ENCODE measurements at places on chromosomes 16 and 17. TPM values are rescaled to one million over a fixed set of nuclear protein-coding genes. Genes with fewer than 3 reads are reported as not detected.

The NXPH3 gene
- total RNA-seq, result not detected

The ABCC3 gene
- total RNA-seq, result not detected

The CCL2 gene
- total RNA-seq, result not detected

The TBC1D3K gene
- total RNA-seq, result not detected

The SLC22A31 gene
- 0.39 TPM for total RNA-seq

The TMC8 gene
- total RNA-seq, result 140 TPM

The CNGB1 gene
- total RNA-seq, result not detected

The MEIOC gene
- 0.46 TPM for total RNA-seq

GRCh38 chr17:1322014-1322428 is 42.6 kb downstream of the TRARG1 start:
- DNase-seq, result no peak

- DNase-seq, result no peak
Measured at GRCh38 chr17:61404913-61405685, 5.5 kb downstream of the TBX2 start.

- no peak for DNase-seq
Measured at GRCh38 chr16:29198731-29199521, 207.6 kb downstream of the NPIPB11 start.

DNA sequence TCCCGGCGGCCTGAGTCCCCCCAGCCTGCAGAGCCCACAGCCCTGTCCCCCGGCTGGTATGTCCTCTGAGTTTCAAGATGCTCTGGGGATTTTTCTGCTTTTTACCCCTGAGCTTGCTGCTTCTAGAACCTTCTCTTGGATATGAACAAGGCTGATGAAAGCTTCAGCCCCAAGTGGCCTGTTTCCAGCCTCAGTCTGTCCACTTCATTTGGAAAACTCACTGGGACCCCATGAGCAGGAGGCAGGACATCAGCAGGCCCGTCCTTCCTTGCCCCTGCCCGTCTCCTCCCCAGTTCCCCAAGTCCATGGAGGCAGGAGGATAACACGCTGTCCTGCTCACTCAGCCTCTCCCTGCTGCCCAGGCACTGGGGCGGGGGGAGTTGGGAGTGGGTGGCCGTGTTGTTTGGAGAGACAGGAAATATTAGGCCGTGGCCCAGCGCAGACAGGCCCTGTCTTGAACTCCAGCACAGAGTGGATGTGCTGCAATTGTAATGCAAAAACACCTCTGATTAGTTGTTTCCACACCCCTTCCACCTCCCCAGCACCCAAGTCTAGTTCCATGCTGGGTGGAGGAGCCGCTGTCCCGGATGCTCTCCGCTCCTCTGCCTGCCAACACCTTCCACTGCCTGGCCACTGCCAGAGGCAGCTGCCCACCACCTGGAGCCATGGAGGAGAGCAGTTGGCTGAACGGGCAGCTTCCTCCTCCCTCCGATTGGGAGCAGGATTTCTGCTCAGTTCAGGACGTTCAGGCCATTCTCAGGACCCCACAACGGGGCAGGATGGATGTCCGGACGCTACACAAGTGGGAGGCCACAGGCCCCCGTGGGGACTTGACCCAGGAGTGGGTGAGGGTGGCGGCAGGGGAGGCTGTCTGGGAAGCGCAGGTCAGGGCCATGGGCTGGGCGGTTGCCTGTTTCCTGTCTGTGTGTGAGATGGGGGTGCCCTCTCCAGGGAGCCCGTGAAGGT is 216.9 kb upstream of the GSE1 start:
- DNase-seq, result no peak

DNA sequence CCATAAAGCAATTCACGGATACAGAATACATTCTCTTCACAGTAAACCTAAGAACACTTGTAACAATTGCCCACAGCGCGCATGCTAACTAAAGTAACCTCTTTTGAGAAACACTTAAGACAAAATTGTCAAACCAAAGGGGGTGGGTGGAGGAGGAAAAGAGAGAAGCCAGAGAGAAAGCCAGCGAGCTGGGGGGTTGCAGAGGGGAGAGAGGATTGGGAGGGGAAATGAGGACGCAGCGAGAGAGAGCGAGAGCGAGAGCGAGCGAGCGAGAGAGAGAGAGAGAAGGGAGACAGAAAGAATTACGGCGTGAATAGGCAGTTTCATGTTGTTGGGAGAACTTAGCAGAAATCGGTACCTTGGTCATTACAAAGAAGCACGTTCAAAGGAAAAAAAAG is 1.6 kb upstream of the HOXB7 start:
- no peak for DNase-seq

- no peak for DNase-seq
Measured at GRCh38 chr16:56912746-56913708, 18.9 kb upstream of the HERPUD1 start.

- no peak for DNase-seq
Measured at GRCh38 chr17:13835151-13835550, 233.4 kb upstream of the HS3ST3A1 start.

DNA sequence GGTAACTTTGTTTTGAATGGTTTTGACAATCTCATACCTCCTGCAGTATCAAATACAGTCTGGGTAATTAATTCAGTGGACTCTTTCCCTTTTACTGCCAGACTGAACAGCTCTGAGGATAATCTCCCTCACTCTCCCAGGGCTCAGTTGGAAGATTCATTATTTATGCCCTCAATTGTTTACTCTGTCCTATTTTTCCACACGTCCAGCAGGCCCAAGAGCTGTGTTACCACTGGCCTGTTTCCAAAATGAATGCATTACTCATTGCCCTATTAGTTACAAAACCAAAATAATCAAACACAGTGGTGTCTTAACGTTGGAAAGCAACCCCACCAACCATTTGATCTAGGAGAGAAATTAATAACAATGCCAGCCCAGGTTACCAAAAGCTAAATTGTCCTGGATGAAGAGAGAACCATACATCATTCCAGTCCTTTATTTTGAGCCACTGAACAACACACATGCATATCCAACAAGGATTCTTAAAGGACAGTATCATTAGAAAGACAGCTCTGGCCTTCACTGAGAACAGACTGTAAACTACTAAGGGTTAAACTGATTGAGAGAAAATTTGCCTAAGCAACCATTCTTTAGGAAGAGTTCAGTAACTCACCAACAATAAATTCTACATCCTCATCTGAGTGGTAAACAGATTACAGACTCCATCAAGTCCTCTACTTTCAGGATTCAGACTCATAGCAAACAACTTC is 34.5 kb downstream of the FAM222B start:
- no peak for DNase-seq

DNA sequence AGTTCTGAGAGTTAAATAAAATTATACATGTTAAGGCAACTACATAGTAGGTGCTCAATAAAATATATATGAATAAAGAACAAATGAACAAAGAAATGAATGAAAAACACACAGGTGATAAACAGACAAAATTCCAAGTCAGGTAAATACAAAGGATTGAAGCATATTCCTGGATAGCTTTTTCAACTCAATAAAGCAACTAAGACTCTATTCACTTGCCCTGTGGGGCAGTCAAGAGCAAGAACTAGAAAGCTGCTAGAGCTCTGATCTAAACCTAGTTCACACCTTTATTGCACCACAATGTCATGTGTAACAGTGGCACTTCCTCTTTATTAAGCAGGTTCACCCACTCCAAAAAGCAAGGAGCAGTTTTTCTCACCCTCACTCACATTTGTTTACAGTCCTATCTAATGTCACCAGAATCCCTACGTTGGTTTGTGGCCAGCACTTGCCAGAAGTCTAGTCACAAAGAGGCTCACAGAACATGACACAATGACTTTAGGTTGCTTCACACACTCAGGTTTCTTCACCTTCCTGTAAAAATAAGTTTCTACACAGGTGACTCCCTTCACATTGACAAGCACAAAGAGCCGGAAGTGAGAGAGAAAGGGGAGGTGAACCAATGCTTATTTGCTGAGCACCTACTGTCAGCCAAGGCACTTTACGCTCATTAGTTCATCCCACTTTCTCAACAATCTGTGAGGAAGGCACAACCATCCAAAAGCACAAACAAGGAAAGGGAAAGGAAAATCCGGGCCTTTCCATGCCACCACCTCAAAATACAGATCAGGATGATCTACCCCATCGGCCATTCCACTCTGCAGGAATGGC is 70.8 kb downstream of the XPO6 start:
- DNase-seq, result peak; percentile 84

DNA sequence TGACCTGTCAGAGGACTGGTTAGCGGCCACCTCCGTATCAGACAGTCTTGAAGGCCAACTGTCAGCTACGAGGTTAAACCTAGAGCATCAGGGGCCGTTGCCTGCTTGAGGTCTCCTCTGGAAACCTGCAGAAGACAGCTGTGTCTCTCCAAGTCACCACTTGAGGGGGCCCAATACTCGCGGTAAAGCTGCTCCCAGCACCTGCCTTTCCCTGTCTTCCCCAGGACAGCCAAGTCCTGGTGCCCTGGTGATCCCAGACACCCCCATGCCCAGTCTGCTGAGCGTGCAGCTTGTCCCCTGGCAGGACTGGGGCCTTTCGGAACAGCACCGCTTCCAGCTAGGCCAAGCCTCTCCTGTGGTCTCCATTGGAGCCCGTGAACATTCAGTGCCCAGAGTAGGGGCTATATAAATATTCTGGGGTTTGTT is 80.1 kb downstream of the DNAH17 start:
- peak; percentile 72 for DNase-seq

DNA sequence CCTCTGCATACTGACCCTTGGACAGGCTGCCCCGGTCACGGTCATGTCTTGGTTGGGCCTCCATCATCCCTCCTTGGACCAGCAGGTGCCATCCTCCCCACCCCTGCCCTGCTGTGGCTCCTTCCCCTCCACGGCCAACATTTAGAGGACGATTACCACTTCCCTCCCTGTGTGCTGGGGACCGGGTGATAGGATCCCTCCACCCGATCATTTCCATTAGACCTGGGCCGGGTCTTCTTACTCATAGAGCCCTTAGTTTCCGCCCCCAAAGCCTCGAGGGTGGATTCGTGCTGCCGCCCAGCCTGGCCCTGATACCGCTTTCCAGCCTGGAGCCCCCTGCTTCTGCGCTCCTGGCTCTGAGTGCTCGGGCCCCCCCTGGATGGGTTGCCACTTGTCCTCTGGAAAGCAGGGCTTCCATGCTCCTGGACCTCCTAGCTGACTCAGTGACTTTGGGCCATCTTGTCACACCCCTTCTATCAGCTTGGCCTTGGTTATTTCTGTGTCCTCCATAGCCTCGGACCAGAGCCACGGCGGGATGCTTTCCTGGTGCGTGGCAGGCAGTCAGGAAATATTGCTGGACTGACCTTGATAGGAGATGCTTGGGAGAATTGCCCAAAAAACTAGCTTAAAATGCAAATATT is 171.4 kb downstream of the SEC14L1 start:
- DNase-seq, result no peak

DNA sequence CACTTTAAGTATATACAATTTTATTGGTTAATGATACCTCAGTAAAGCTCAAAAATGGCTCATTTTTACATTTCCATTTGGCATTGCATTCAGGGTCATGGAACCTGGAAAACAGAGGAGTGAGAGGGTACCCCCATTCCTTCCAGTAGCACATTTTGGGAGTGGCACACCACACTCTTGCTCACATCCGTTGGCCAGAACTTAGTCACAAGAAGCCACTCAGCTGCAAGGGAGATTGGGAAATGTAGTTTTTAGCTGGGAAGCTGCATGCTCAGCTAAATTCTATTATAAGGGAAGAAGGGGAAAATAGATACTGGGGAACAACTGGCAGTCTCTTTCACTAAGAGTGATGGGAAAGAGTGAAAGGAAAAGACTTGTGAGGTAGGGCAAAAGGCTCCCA is 102.5 kb upstream of the TMEM97 start:
- DNase-seq, result peak; percentile 17

- peak; percentile 34 for DNase-seq
Measured at GRCh38 chr17:81400154-81400977, 5.1 kb downstream of the BAHCC1 start.

DNA sequence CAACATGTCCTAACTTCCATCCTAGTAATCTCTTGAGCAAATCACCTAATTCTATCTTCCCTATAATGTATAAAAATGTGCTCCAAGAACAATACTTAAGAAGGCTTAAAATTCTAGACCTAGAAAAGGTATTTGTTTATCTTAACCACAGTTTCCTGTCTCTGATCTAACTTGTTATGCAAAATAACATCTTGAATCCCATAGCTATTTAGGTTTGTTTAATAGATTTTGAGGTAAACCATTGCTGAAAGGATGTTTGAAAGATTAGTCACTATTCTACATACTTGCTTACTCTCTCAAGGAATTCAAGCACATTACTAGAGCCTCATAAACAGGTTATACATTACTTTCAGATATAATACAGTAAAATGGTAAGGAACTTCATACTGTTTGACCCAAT is 13.0 kb downstream of the CA10 start:
- DNase-seq, result no peak

DNA sequence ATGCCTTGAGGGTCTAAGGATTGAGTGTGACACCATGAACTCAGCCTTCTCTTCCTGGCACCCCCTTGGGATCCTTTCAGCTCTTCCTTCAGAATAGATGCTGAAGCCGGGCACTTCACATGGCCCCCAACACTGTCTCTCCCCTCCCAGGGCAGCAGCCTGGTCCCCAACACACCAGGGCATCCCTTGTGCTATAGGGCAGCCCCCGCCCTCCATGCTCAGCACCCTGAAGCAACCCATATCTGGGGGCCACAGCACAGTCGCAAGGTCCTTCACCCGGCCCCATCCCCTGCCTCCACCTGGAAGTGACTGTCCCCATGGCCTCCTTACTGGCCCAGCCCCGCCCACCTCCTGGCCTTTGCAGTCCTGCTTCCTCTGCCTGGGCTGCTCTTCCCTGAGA is 143.1 kb downstream of the C16orf95 start:
- no peak for DNase-seq

DNA sequence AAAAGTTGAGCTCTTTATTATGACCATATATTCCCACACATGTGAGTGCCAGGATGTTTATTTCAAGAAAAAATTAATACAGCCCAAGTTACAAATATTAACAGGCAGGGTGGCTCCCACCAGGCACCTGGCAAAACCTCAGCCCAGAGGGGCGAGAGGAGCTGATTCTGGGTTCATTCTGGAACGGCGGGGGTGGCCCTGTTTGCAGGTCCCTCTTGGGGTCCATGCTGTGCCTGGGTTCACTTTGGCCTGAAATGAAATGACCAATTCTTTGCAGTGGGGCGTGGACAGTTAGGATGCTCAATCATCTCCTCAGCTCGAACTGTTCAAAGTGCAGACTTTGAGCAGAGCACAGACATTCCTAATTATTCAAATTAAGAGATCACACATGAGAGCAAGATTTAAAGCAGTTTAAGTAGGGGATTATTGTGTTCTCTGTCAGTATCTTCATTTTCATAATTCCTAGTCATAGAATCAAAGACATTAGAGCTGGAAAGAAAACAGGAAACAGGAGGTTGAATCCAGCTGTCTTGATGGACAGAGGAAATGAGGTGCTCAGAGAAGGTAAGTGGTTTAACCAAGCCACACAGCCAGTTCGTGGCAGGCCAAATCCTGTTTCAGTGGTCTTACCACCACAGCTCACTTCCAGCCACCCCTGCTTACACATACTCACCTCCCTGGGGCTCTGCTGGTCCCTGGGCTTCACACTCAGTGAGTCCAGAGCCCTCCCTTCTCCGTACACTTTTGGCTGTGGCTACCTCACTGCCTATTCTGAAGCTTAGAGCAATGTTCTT is 363.9 kb upstream of the TNRC6C start:
- peak; percentile 44 for DNase-seq

Data from activated CD4-positive, alpha-beta memory T cell treated with anti-CD3 and anti-CD28 coated beads for 36 hours (primary cell).